ENCODE measurements at places on chromosomes 1 and 21.

- DNase-seq, result no peak
Observed at GRCh38 chr1:172515436-172515835, 17.5 kb upstream of the SUCO start.

DNA sequence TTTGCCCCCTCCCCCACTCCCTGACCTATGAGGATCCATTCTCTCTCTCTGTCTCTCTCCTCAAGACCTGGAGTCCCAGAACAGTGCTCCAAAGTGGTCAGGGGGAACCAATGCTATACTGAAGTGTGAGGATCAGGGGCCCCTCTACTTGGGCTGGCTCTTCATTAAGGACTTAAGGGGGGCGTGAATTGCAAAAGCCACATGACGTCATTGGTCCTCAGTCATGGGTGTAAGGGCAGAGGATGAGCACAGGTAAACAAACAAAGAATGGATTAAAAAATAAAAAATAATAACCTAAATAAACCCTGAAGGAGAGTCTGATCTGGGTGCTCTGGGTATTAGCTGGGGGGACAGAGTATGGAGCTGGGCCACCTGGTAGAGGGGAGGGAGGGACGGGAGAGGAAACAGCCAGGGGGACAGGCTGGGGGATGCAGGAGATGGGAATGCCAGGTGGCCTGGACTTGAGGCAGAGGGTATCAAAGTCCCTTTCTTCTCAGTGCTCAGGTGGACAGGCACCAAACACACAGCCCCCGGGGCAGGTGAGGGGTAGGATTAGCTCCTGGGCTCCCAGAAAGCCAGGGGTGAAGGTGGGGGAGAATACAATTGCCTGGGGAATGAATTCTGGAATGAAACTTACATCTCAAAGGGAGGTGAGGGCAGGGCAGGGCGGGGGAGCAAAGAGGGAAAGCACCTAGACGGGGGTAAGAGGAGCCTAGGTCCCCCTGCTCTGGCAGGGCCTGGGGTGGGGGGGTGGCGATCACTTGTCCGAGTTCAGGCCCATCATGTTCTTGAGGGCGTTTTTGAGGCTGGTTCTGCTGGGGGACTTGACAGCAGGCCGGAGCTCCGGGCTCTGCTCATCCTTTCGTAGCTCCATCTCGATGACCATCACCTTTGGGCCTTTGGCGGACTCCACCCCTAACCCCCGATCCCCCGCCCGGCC is 4.6 kb downstream of the MPZ start:
- DNase-seq, result no peak

- DNase-seq, result no peak
Observed at GRCh38 chr1:20143734-20144565, 4.8 kb downstream of the PLA2G2F start.

DNA sequence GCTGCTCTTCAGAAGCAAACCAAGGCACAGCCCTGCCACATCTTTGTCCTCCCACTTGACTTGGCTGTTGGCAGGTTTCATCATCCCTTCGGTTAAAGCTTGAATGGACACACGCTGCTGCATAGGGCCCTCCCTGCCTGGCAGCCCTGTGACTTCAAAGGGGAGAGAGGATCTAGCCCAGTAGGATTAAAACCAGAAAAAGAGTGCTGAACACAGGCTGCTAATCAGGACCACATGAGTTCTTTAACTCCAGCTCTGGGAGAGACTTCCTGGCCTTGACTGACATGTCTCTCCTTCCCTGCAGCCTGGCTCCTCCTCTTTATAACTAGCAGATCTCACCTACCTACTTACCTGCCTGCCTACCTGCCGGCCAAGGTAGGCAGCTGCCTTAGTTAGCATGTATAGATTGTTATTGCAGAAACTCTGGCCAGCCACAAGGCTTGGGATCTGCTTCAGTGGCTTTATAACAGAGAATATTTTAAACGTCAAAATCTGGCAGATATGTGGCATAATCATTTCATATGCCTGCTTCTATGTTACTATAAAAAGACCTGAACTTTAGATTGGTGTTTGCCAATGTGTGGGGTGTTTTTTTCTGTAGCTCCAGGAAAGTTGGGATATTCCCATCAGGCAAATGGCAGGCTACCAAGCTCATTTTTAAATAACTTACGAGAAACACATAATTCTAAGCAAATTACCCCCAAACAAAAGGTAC is 49.4 kb downstream of the ERG start:
- DNase-seq, result peak; percentile 76

DNA sequence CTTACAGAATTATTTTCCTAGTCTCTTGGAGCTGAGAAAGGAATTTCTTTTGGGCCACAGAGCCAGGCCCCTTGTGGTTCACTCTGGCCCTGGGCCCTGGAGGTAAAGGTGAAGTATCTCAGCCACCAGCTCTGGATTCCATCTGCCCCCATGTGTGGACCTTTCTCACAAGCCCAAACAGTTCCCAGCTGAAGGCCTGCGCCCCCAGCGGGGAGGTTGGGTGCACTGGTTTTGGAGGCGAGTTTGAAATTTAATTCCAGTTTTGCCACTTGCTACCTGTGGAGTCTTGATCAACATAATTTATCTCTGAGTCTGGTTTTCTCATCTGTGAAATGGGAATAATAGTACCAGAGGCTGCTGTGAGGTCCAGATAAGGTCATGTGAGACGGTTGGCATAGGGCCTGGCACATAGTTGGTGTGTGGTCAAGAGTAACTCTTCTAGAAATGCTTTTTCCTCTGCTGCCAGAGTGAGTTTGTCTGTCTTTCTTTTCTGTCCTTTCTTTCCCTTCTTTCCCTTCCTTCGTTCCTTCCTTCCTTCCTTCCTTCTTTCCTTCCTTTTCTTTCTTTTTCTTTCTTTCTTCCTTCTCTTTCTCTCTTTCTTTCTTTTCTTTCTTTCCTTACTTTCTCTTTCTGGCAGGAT is 6.1 kb downstream of the AGTRAP start:
- no peak for DNase-seq

- DNase-seq, result peak; percentile 70
Observed at GRCh38 chr1:8985915-8986813, 40.1 kb downstream of the SLC2A7 start.

- no peak for DNase-seq
Observed at GRCh38 chr1:53296117-53296749, 31.6 kb downstream of the LRP8 start.

GRCh38 chr1:56522680-56523079 is 56.7 kb downstream of the PLPP3 start:
- no peak for DNase-seq

DNA sequence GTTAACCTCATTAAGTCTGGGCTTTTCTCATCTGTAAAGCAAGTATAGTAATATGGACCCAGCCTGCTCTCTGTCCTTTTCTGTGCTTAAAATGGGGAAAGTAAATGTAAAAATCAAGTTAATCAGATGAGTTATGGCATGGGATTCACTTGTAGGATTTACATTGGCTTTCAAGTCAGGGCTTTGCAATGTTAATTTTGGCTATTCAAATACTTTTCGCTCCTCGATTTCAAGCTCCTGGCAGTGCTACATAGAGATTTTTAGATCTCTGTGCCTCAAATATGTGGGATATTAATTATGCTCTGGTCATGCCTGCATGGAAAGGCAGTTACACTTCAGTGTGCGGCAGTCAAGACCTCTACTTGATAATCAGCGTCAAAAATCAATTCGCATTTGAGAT is 709.8 kb downstream of the LTN1 start:
- DNase-seq, result no peak

- DNase-seq, result no peak
Observed at GRCh38 chr1:63888984-63889383, 115.2 kb downstream of the ROR1 start.

DNA sequence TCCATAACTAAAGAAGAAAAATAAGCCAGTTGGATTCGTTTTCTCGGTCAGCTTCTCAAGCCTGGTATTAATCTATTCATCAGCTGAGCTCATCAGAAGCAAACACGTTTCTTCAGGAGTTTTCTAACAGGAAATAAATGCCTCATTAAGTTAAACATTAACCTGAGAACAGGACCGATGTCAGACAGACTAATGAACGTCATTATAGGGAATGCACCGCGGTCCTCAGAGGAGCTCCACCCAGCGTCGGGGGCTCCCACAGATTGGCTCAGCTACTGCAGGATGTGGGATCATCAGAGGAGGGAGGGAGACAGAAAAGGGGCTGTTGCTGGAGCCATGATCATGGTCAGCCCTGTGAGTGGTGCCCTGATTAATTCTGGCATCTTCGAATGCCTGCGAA is 615.4 kb downstream of the PTPRU start:
- DNase-seq, result no peak

DNA sequence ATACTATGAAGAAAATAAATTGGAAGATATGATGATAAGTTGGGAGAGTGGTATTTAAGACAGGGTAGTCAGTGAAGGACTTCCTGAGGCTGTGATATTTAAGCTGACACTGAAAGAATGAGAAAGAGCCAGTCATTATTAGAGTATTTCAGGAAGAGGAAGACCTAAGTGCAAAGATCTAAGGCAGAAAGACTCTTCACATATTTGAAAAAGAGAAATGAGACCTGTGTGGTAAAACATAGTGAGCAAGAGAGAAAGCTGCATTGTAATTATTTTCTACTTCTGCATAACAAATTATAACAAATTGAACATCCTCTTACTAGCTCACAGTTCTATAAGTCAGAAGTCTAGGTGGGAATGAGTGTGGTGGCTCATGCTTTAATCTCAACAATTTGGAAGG is 34.6 kb upstream of the DOCK7 start:
- no peak for DNase-seq

- no peak for DNase-seq
Observed at GRCh38 chr1:175158170-175158591, 34.4 kb downstream of the KIAA0040 start.
